H7 (cell line): ENCODE measurements at places on chromosomes 1 and 21. TPM values are rescaled to one million over a fixed set of nuclear protein-coding genes. Genes with fewer than 3 reads are reported as not detected.

GRCh38 chr1:212591922-212592321, 16.6 kb upstream of the ATF3 start:
- DNase-seq = no peak

DNA sequence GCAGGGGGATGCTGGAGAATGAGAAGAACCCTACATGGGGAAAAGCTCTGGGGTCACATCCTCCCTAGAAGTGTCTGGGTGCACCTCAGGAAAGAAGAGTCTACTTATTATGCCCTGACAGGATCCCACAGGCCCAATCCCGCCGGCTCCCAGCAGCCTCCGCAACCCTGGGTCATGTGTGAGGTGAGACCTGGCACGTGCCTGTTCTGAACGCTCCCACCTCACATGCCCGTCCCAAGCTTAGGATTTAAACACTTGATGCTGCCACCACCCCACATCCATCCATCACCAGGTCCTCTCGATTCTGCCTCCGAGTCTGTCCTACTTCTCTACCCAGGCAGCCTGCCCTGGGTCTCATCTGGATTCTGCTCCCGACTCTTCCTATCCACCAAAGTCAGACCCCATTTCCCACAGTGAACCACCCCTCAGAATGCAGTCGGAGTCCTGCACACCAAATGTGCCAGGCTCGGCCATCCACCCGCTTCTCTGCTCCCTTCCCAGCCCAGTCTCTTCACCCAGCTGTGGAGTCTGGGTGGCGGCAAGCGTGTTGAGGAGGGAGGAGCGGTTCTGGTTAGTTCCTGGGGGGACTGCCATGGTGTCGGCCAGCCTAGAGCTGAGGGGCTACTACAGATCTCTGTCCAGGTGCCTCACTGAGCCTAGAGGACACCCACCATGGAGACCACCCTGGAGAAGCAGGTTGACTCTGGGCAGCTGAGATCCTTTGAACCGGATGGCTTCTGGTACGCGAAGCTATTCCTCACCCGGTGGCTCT, 23.9 kb downstream of the SLC2A1 start:
- DNase-seq = peak; percentile 11

The TMPRSS2 gene
- total RNA-seq = 2.6 and 3.0 TPM in 2 replicates

DNA sequence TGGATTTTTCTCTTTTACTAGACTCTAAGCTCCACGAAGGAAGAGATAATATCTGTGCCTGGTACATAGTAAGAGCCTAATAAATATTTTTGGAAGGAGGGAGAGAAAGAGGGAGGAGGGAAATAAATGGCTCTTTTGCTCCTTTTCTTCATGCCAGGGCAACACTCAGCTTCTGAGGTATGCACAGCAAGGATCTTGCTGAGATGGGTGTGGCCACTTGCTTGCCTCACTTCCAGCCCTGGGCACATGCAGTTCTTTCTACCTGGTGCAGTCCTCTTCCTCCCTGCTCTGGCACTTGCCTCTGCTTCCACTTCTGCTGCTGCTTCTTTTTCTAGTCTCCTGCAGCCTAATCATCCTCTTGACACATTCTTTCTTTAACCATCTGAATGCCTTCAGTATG, 148.1 kb downstream of the FGGY start:
- no peak for DNase-seq

DNA sequence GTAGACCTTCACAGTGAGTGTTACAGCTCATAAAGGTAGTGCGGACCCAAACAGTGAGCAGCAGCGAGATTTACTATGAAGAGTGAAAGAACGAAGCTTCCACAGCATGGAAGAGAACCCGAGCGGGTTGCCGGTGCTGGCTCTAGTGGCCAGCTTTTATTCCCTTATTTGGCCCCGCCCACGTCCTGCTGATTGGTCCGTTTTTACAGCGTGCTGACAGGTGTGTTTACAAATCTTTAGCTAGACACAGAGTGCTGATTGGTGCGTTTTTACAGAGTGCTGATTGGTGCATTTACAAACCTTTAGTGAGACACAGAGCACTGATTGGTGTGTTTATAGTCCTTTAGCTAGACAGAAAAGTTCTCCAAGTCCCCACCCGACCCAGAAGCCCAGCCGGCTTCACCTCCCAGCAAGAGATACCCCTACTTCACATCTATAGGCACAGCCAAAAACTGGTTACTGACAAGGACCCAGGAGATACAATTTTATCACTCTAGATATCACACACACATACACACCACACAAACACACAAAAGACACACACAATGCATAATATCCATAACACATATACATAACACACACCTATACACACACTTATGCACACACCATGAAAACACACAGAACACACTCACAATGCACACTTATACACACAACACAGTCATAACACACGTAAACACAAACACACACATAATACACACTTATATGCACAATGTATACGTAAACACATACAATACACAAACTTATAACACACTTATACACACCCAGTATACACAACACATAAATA, 68.5 kb downstream of the MAP3K21 start:
- DNase-seq = no peak

- peak; percentile 51 for DNase-seq
Observed at GRCh38 chr1:200670242-200671118, 773 bp upstream of the DDX59 start.

- no peak for DNase-seq
Observed at GRCh38 chr1:155013632-155014031, 11.0 kb downstream of the ZBTB7B start.

DNA sequence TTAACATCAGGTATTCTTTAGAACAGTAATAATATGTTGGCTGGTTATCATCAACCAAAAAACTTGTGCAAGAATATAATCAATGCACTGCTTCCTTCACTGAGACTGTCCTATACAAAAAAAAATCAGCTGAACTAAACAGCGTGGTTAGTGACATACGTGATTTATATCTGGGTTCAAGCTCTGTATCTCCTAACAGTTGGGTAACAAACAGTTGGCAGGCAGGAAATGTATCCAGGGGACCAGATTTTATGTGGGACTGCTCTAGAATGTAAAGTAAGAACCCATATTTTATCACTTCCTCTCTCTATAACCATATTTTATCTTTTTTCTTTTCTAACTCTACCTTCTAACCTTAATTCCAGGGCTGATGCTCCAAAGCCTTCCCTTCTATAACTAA, 8.0 kb downstream of the ACBD6 start:
- DNase-seq = no peak

DNA sequence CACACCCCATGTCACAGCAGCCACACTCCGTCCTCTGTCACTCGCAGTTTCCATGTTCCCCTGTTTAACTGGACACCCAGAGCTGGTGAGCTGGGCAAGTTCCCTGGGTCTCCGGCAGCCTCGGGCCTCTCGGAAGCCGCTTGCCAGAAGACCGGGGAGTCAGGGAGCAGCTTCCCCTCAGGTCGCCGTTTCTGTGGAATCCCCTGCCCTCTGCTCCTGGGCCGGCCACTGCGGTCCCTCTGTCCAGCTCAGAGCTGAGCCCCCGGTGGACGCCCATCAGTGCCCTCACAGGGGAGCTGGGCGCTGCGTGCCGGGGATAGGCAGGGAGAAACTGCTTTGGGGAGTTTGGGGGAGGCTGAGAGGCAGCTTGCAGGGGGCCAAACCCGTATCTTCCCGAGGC, 37.7 kb downstream of the KCNAB2 start:
- DNase-seq = no peak

The LEMD1 gene
- 19.4 and 25.1 TPM in 2 replicates for total RNA-seq

DNA sequence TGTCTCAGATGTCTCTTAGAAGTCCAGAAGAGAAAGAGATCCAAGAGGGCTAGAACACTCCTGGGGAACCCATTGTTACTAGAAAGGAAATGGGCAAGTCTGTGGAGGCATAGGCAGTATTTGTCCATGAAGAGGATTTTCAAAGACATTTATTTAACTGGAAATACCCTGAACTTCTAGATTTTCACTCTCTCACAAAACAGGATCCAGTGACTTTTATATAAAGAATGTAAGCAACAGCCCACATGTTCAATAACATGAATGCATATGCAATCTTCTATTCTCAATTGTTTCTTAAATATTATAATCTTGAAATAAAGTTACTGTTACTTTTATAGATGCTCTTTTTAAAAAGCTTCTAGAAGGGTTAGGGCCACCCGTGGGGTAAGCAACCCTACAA, 53.4 kb downstream of the TBX15 start:
- DNase-seq = no peak

DNA sequence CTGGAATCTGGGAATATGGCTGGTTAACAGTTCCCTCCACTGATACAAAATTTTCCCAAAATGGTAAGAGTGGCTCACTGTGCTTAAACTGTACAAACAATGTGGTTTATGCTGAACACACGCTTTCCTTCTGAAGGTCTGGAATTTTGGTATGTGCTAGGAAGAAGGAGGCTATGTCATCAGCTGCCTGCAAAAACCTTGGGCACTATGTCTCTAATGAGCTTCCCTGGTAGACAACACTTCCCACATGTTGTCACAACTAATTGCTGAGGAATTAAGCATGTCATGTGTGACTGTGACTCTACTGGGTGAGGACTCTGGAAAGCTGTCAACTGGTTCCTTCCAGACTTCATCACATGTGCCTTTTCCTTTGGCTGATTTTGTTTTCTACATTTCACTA, 29.2 kb downstream of the IPP start:
- DNase-seq = no peak

- peak; percentile 44 for DNase-seq
Observed at GRCh38 chr1:54016343-54017282, 1.4 kb downstream of the LDLRAD1 start.

GRCh38 chr21:37446552-37446951, 80.0 kb downstream of the DYRK1A start:
- no peak for DNase-seq

DNA sequence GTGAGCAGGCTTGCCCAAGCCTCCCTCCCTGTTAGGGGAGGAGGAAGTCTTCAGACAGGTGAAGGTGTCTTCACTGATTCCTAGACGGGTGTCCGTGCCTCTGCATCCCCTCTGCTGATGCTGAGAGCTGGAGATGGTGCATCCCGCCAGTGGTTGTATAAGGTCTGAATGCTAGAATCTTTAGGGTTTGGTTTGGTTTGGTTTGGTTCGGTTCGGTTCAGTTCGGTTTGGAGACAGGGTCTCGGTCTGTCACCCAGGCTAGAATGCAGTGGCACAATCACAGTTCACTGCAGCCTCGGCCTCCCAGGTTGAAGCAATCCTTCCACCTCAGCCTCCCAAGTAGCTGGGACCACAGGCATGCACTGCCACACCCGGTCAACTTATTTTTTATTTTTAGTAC, 153.6 kb downstream of the PGBD5 start:
- DNase-seq = no peak

GRCh38 chr1:78570539-78570938, 49.7 kb upstream of the IFI44L start:
- peak; percentile 1 for DNase-seq

- DNase-seq = no peak
Observed at GRCh38 chr1:205016584-205016983, 26.4 kb upstream of the CNTN2 start.

The NCF2 gene
- total RNA-seq = 0.14 TPM in 1 of 2 replicates, not detected in the other

DNA sequence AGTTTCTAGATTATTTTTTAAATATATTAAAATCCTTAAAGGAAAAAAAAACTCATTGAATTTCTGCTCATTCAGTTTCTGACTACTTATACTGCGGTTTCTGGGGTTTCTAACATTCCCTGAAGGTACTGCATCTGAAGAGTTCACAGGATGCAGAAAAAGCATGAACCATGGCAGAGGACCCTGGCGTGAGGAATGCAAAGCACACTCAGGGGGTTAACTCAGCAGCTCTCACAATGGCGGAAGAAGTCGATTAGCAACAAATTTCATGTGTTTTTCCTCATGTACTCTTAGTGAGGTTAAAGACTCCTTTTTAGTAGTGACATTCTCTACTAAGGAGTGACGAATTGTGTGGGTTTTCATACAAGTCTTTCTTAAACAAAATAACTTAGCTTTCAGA, 975.6 kb downstream of the NCAM2 start:
- peak; percentile 35 for DNase-seq

- no peak for DNase-seq
Observed at GRCh38 chr1:7313081-7313546, 458.0 kb upstream of the VAMP3 start.

DNA sequence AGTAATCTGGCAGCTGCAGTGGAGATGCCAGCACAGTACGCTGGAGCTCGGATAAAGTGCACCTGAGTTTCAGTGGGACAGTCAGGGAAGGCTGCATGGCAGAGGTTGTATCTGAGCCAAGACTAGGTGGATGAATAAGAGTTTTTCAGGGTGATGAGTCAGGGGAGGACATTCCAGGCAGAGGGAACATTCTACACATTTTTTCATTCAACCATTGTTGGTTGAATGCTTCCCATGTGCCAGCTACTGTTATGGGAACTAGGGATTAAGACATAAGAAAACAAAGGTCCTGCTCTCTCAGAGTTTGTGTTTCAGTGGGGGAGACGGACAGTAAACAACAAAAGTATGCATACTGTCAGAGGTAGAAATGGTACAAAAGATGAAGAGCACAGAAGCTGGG, 5.2 kb downstream of the LEPR start:
- peak; percentile 46 for DNase-seq

DNA sequence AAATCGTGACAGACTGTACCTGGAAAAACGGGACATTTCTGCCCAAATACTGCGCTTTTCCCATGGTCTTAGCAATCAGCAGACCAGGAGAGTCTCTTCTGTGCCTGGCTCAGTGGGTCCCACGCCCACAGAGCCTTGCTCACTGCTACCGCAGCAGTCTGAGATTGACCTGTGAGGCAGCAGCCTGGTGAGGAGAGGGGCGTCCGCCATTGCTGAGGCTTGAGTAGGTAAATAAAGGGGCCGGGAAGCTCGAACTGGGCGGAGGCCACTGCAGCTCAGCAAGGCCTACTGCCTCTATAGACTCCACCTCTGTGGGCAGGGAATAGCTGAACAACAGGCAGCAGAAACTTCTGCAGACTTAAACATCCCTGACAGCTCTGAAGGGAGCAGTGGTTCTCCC, 203.1 kb downstream of the DENND1B start:
- DNase-seq = no peak

DNA sequence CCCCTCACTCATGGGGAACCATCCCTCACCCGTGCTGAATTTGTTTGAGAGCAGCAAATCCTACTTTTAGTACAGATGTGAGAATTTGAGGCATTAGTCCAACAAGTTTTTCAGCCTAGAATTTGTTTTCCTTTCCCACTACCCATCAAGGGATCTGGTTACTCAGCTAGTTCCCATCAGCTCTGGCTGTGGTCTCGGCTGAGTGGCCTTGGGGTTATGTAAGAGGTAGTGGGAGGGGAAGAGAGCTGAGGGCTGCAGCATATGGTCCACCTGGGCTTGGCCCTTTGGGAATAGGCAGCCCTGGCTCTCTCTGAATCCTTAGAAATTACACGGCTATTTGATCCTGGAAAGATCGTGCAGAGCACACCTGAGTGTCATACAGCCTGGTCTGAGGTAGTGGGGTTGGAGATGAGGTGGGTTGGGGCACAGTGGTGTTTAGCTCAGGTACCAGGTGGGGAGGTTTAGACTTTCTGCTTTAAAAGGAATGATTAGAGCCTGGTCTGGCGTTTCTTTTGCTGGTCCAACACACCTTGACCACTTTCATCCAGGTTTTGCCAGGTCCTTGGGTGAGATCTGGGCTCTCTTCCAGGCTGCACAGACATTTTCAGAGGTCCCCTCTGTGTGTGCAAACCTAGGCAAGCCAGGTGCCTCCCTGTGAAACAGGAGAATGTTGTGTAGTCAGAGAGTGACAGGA, 4.2 kb downstream of the GSTM4 start:
- DNase-seq = no peak
